Adipocyte (in vitro differentiated cells): ENCODE measurements at places on chromosomes 3 and 15.
A peak's percentile ranks its signal among the peaks of the same experiment; 100 is the strongest.

DNA sequence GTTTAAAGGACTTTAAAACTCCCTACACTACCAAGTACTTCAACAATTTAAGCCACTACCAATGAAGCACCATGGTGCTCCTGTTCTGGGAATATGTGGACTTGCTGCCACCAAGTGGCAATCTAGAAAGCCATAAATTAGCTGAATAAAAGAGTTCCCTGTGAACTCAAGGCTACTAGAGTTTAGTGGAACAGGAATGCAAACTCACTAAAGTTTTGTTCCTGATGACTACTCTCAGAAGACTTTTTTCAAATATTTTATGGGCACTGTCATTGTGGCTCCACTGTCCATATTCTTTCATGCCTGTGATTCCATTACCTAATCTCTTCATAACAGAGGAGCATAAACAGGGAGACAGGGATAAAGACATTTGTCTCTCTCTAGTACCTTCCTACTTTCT lies 63.9 kb downstream of the TMCC1 start:
- DNase-seq, result peak; percentile 92

DNA sequence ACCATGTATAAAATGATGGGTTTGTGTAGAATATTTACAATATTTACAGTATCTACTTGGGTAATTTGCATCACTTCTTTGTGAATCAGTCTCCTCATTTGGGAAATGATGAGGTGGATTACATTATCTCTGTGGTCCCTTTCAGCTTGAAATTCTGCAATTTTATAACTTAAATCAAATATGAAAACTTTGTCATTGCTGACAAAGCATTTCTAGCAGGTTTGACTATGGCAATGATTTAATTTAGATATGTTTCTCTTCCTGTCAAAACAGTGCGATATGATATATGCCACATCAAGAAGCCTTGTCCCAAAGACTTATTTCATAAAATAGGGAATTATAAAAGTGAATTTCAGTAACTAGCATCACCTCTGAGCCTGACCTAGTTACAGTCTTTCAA lies 315.8 kb upstream of the MEIS2 start:
- no peak for DNase-seq

DNA sequence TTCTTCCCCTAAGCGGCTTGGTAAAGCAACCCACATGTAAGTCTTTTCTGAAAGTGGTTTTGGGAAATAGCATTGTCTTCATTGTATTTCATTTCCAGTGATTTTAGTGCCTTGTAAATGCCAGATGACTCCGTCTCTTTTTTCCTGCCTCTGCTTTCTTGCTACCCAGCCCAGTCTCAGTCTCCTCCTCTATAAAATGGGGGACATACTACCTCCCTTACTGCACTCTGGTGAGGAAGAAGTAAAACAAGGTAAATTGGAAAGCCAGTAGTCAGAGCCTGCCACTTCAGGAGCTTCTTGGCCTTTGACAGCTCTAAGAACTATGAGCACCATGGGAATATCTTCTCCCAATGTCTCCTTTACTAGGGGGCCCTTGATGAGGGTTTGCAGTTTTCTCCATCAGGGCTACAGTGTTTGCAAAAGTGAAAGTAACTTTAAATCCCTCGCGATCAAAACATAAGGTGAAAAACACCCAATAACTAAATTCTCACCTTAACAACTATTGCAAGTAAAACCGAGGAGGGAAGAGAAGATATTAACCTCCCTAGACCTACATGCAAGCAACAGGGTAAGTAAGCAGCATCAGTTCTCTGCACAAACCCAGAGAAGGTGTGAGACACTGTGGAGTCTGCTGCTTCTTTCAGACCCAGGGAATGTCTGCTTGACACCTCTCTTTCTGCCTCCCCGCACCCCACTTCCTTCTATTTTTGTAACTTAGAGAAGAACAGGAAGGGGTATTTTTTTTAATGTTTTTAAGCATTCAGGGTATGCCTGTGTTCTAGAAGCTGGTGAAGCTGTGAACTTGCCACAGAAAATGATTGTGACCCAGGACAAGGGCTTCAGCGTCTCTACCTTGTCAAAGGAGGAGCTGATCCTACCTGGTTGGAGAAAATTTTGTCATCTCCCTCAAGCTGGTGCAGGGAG lies 159.1 kb upstream of the EOMES start:
- no peak for DNase-seq

DNA sequence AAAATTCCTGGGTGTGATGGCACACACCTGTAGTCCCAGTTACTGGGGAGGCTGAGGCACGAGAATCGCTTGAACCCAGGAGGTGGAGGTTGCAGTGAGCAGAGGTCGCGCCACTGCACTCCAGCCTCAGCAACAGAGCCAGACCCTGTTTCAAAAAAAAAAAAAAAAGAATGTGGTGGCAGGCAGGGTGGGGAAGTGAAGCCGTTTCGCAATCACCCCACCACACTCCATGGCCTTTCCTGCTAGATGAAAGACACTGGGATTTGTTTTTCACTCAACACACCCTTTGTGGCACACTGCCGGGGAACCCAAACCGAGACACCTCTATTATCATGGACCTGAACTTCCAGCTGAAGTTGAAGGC lies 172.4 kb upstream of the IQSEC1 start:
- DNase-seq, result peak; percentile 5

DNA sequence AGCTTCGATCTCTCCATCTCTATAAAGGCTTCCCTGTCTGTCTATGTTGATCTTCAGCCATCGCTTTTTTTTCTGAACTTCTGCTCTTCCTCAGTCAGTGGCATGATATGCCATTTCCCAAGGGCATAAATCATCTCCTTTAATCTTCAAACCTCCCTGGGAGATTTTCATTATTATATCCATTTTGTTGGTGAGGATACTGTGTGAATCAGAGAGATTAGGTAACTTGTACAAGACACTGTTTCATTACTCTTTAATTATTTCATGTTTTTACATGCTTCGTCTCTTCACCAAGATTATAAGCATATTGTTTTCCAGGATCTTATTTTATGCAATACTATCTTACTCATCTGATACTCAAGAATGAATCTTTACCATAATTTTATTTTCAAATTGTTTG lies 124.8 kb upstream of the ATP11B start:
- no peak for DNase-seq

DNA sequence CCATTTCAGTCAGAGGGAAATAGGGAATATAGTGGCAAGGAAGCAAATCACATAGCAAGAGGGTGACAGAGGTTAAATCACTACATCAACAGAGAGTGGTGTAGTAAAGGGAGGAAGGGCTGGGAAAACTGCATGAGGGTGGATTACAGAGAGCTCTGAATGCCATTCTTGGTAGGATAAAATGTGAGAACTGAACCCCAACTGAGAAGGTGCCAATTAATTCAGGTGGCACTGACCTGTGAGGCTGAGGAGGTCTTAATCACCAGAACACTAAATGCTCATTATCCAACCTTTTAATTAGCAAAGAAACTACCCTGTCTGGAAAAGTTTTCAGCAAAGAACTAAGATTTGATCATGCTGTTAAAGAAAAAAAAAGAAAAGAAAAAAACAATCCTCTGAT lies 202.7 kb downstream of the LRRN1 start:
- no peak for DNase-seq

DNA sequence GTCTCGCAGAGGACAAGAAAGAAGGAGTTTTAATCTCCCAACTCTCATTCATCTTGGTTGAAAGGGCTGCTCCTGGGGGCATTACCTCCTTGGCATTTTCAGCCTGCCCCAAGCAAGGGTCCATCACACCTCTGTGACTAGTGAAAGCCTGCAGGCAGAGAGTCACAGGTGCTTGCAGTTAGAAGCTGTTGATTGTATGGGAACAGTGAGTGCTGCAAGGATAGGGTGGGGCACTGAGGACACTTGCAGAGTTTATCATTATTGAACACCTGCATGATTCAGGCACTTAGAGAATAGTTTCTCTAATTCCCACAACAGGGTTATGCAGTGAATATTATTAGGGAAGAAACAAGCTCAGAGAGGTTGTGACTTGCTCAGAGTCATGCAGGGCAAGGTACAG lies 41.7 kb upstream of the IGF2BP2 start:
- DNase-seq, result no peak

DNA sequence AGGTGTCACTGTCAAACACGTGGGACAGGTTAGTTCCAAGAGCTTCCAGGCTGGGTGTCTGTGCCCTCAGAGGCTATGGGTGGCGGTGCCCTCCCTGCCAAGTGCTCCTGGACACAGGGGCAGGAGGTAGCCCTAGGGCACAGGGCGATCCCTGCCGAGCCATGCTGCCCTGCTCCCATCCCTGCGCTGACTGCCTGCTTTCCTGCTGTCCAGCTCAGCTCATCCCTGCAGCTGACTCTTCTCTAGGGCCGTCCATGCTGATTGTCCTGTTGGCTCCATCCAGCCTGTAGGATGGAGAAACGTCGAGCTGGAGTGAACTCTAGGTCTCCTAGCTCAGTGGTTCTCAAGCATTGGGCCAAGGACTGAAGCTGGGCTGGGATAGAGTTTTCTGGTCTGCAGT lies 3.7 kb downstream of the PDIA5 start:
- DNase-seq, result no peak

GRCh38 chr3:172513488-172513887 lies 9.7 kb downstream of the TNFSF10 start:
- no peak for DNase-seq

GRCh38 chr3:185714085-185714484 lies 110.8 kb downstream of the IGF2BP2 start:
- DNase-seq, result no peak

DNA sequence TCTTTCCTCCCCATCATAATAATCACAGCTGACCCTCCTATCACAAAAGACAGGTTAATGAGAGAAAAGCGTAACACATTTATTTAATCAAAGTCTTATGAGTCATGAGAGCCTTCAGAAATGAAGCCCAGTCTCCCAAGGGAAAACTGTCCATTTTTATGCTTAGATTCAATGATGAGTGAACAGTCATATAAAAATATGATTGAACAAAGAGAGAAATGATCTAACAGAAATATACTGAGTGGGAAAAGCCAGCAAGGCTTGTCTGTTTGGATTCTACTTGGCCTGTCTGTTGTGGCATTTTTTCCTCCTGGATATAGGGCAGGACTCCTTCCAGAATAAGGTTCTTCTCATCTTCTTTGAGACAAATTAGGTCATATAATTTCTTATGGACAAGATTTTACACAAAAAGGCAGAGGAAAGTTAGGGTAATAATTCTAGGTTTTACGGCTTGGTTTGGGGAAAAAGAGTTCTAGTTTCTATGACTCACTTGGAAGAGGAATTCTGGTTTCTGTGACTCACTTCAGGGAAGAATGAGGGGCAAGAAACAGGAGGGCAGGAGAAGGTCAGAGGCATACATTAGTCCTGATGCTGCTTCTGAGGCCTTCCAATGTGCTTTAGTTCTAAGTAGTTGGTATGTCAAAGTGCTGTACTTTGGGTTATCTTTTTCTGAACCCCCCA lies 534.2 kb downstream of the ZIC1 start:
- DNase-seq, result peak; percentile 90

DNA sequence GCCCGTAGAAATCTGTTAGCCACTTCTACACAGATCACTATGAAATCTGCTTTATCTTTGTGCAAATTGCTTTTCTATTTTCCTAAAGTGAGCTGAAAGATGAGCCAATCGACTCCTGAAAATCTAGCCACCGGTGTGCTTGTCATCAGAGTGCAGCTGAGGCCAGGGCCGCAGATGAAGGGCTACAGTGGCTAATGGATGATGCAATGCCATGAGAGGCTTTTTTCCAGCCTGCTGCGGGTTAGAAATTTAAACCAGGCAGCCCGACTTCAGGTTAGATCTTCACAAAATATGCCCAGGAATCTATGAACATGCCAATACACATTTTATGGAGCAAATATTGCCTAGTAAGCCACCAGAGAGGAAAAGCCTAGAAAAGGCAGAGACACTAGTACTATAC lies 948.2 kb upstream of the CFAP20DC start:
- DNase-seq, result no peak

DNA sequence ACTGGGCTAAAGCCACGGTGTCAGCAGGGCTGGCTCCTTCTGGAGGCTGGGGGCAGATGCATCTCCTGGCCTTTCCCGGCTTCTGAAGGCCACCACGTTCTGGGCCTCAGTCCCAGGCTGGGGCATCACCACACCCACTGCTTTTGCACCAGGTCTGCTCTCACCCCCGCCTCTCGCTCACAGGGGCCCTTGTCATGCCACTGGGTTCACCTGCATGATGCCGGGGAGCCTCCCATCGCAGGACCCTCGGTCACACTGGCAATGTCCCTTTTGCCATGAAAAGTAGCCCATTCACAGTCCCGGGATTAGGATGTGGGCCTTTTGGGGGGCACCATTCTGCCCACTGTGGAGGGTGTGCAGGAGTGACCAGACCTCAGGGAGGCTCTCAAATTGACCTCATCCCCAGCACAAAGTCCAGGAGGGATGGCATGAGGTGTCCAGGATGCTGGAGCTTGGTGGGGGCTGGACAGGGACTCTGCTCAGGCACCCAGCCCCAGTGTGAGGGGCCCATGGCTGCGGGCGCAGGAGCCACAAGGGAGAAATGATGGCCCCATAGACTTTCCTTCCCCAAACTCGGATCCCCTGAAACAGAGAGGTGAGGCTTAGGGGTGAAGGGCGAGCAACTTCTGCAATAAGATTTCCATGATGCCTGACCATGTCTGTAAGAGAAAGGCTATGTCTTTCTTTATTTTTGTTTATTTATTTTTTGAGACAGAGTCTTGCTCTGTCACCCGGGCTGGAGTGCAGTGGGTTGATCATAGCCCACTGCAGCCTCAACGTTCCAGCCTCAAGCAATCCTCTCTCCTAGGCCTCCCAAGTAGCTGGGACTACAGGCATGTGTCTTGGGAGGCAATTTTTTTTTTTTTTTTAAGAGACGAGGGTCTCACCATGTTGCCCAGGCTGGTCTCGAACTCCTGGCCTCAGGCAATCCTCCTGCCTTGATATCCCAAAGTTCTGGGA lies 189.1 kb downstream of the GOLGA6L6 start:
- DNase-seq, result no peak

- peak; percentile 59 for DNase-seq
These were observed 740 bp downstream of the MAGI1 start for GRCh38 chr3:66037986-66038369.

GRCh38 chr3:141412936-141413354 lies 44.6 kb downstream of the ZBTB38 start:
- no peak for DNase-seq

DNA sequence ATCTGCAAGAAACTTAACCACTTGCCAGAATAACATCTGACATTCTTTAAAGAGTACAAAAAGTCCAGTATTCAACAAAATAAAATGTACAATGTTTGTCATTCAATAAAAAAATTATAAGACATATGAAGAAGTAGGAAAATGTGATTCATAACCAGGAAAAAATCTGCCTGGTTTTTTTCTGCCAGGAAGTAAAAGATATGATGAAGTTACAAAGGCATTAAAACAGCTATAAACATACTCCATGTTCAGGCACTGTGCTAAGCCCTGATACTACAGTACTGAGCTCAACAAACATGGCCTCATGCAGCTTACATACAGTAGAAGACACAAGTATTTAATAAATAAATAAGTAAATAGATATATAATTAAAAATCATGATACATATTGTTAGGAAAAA lies 178.4 kb upstream of the STT3B start:
- DNase-seq, result no peak

- no peak for DNase-seq
These were observed 5.2 kb downstream of the TADA3 start for GRCh38 chr3:9786825-9787669.

DNA sequence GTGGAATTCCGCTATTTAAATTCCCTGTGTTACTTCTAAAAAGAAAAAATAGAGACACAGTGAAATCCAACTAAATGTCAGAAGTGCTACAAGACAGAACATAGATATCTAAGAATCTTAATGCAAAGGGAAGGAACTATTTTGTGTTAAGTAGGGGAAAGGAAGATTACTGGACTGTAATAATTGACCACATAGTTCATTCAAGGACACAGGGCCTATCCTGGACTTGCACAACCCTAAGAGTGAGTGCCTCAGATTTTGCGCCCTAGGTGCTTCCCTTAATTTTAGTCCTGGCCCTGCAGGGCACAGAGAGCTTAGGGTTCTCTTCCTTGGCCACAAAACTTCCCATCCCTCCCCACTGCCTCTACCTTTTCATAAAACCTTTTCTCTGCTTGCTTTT lies 3.5 kb upstream of the IL20RB start:
- DNase-seq, result peak; percentile 38
